ENCODE measurements at places on chromosomes 5 and 9.

DNA sequence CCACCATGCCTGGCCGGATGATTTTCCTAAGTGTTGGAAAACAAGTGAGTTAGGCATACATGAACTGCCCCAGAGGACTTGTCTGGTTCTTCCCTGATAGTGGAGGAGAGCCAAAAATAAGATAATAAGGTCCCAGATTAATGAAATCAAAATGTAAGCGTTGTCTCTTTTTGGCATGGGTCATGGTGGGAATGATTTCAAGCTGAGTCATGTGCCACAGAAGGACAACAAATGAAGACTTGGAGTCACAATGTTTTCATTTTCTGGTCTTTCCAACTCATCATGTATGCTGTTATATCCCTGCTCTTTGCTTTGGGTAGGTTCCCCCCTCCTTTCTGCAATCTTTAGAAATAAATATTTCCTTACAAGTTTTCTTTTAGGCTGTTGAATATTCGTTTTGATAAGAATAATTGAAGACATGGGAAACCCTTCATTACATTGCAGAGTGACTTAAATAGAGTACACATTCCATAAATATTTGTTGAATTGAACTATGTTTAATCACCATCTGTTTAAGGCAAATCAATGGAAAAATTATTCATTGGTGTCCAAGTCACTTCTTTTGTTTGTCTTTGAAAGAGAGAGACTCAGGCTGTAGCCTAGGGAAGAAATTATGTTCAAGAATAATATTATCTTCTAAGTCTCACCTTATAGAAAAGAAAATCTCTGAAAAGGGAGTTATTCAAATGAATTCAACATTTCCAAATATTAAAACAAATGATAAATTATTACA lies 196.3 kb downstream of the CSNK1G3 start:
- no peak for DNase-seq

GRCh38 chr5:155239803-155240202 lies 226.2 kb downstream of the KIF4B start:
- DNase-seq: no peak

- no peak for DNase-seq
Observed at GRCh38 chr9:107874137-107874536, 384.6 kb upstream of the KLF4 start.

DNA sequence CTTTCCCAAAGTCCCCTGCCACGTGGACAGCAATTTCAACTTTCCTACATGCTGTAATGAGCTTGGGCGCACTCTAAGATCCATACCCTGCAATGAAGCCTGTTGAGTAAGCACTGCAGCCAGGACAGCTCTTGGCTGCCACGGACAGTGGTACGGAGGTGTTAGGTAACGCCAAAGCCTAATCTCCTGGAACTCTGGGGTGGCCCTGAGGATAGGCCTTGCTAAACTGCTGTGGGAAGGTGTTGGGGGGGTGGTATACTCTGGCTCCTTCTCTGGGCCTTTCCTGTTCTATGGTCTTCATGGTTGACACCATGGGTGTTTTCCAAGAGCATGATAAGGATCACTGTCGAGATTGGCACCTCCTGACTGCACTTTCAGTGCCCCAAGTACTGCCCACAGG lies 66.4 kb upstream of the PITX1 start:
- no peak for DNase-seq
